ENCODE measurements at places on chromosomes 7 and 10. TPM values are rescaled to one million over a fixed set of nuclear protein-coding genes. Genes with fewer than 3 reads are reported as not detected.

CNNM1 gene
- total RNA-seq, result 19.0 TPM

SYT15B gene
- total RNA-seq, result 3.6 TPM

ANKRD7 gene
- total RNA-seq, result 0.21 TPM

SLC26A4 gene
- 0.12 TPM for total RNA-seq

MRC1 gene
- total RNA-seq, result 0.02 TPM

PCBD1 gene
- total RNA-seq, result 210 TPM

EPDR1 gene
- 81.3 TPM for total RNA-seq

VSTM4 gene
- total RNA-seq, result 0.48 TPM

TUBAL3 gene
- total RNA-seq, result 0.52 TPM

GLCCI1 gene
- 1.2 TPM for total RNA-seq

MSMB gene
- total RNA-seq, result not detected

OR9A2 gene
- not detected for total RNA-seq

TYW1B gene
- 3.0 TPM for total RNA-seq

PTPRZ1 gene
- not detected for total RNA-seq

RRP12 gene
- 58.5 TPM for total RNA-seq

NACAD gene
- 0.18 TPM for total RNA-seq

NPSR1 gene
- total RNA-seq, result not detected

NME8 gene
- total RNA-seq, result not detected

ZNF398 gene
- total RNA-seq, result 10.1 TPM

TNRC18 gene
- 39.4 TPM for total RNA-seq

LRRC17 gene
- total RNA-seq, result 0.10 TPM

NUDT1 gene
- 88.3 TPM for total RNA-seq

ZNF736 gene
- 0.01 TPM for total RNA-seq

VPS37D gene
- 5.5 TPM for total RNA-seq
